ENCODE measurements at places on chromosomes 7 and 10.
A peak's percentile ranks its signal among the peaks of the same experiment; 100 is the strongest.

GRCh38 chr7:36045830-36046341 is 107.2 kb upstream of the EEPD1 start:
- no peak for DNase-seq

DNA sequence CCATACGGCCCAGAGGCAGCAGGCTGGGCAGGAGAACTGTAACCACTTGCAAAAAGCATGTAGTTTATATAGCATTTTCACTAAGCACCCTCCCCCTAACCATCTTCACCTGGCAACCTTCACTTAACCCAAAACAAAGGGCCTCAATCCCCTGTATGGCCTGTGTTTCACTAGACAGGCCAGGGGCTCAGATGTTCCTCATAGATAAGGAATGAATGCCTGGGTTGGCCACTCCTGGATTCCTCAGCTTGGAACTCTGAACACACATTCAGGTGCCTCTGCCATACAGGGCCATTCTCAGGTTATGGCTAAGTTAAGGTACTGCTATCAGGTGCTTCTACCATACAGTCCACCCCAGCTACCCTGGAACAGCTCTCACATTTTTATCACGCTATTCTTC is 10.3 kb upstream of the TMEM168 start:
- DNase-seq: no peak

GRCh38 chr7:132486274-132486610 is 90.0 kb downstream of the PLXNA4 start:
- DNase-seq: no peak

- DNase-seq: peak; percentile 49
Measured at GRCh38 chr10:113957013-113957412, 86.7 kb upstream of the ADRB1 start.

DNA sequence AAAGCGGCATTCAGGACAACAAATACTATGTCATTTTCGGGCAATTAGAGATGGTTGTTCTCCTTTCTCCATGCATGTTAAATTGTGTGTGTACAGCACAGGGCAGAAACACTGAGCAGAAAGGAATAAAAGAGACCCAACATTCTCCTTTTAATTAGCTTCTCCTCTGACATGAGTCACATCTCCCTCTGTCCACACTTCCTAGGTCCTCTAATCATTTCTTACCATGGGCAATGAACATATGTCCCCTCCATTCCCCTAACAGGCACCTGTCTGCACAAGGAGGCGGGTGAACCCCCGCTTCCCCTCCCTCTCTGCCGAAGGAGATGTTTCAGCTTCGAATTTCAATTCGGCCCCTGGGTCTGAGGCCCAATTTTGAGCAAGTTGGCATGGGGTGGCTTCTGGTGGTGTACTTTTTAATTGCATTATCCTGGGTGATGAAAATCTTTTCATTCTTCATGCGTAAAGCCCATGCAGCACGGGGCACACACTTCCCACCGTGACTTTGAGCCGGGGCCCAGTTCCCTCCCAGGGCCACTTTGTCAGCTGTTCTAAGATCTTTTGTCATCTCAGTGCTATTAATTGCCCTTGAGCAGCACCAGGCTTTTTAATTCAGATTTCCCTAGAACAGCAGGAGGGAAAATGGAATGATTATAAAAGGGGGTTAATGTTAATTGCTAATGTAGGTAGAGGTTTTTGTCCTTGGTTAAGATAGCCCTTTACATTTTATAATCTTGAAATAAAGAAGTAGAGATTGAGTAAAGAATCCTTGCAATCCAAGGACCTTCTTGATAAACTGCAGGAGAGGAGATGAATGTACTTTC is 219.5 kb upstream of the NRP1 start:
- DNase-seq: peak; percentile 37

DNA sequence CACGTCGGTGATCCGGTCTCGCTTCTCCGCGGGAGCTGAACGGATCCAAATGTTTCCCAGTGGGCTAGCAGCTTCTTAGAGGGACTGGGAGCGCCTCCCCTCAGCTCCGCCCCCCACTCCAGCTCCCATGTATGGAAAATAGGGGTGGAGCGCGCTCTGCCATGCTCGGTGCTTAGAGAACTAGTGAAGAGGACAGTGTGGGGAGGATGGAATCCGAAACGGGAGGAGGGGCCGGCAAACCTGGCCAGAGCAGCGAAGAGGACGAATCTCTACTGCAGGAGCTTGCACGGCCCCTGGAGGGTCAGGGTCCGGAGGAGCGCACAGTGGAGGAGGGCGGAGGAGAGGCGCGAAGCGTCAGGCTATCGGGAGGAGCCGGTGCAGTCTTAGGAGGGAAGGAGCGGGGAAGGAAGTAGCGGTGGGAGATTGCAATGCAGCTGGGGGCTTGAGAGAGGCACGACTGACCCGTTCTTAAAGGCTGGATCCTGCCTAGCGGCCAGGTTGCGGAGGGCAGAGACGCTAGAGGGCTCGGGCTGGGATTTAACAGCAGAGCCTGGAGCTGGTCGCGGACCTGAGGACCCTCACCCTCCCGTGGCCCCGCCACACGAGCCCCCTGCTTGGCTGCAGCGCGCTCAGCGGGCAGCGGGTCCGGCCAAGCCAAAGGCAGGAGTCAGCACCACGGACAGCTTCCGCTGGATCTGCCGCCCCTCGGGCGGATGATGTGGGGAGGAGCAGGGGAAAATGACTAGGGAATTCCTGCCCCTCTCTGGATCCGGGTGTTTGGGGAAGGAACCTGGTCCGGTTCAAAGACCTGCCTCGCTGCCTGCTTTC is at the start of gene PRLHR:
TSS of gene PRLHR (minus strand) at position 51 of the 828 bp plus-strand sequence. CDS start 404 bp downstream, outside the sequence.
- DNase-seq: peak; percentile 81

DNA sequence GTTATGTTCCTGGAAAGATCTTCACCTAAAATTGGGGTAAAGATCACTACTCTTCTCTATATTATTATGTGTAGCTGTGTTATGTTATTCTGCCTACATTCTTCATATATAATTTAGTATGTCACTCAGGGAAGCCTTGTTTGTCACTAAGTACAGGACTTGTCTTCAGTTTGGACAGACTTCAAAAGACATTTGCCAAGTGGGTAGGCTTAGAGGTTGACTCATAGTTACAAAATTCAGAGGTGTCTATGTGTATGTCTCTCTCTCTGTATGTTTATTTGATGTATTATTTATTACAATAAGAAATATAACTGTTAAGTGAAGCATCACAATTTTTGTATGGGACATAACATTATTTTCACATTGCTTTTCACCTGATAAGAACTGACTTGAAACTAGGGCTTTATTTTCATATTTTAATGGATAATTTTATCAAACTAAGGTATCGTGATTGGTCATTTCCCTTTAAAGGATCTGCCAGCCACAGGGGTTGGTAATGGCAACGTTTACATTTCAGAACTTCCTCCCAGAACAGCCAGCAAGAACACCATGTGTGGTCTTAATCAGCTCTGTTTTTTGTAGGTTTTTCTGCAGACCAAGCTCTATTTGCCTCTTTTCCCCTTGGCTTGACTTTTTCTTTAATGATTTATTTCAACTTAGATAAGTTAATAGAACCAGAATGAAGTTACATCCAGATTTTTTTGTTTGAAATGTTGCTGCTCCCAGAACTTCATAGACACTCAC is 262.1 kb upstream of the CACNA2D1 start:
- no peak for DNase-seq
